ENCODE measurements at places on chromosomes 4 and X.

GRCh38 chr4:53050361-53050774 is 188.3 kb downstream of the RASL11B start:
- no peak for DNase-seq

- no peak for DNase-seq
Observed at GRCh38 chr4:108533245-108533844, 87.0 kb upstream of the RPL34 start.

GRCh38 chr4:107800706-107801105 is 24.0 kb upstream of the SGMS2 start:
- no peak for DNase-seq

GRCh38 chrX:154043003-154043763 is 23.5 kb upstream of the IRAK1 start:
- DNase-seq, result peak; percentile 68

DNA sequence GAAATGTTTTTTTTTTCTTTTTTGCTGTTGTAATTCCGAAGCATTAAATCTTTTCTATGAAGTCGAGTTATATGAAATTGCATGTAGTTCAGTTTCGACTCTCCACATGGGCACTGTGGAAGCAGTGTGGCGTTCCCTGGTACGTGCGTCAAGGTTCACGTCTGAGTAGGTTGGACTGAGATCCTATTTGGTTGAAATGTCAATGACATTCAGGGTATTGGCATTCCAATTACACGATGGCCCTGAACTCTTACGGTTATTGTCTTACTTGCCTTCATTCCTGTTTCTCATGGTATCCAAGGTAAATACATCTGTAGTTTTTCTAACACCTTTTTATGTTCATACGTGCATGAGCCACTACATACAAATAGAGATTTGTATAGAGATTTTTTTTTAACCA is 128.8 kb downstream of the SORBS2 start:
- no peak for DNase-seq

GRCh38 chr4:144174401-144175067 is 34.0 kb upstream of the GYPA start:
- DNase-seq, result peak; percentile 63

DNA sequence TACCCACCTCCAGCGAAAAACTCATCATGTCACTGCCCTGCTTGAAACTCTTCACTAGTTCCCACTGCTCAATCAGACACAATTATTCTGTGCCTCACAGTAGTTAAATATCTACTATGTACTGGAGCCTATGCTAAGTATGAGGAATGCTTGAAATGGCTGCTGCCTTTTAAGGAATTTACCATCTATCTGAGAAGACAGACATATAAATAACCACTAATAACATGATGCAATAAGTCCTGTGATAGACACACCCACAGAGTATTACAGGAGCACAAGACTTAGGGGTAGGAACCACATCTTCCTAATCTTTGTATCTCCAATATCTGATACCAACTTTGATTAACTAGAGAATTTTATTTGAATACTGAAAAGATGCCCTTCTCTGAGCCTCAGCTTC is 21.1 kb downstream of the SLC25A53 start:
- DNase-seq, result peak; percentile 8

- DNase-seq, result no peak
Observed at GRCh38 chr4:15376145-15376544, 51.7 kb upstream of the C1QTNF7 start.

DNA sequence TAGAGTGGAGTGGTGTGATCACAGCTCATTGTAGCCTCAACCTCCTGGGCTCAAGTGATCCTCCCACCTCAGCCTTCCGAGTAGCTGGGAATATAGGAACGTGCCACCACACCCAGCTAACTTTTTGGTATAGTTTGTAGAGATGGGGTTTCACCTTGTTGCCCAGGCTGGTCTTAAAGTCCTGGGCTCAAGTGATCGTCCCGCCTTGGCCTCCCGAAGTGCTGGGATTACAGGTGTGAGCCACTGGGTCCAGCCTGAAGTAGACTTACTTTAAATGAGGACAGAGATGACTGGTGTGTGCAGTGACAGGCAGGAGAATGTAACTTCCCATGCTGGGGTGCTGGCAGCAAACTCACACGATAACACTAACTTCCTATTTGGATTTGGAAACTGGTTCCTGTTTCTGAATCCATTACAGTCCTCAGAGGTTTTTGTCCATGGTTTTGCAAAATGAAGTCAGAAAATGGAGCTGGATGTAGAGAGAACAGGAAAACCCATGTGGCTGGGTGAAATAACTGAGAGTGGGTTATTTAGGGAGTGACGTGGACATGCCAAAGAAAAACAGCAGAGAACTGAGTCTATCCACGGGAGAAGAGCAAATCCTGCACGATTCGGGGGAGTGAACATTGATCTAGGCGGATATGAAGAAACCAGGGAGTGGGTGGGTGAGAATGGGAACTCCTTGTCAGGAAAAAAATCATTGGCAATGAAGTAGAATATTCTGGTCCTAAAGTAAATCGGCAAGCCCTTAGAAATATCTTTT is 95.6 kb downstream of the GATB start:
- no peak for DNase-seq

GRCh38 chr4:158778712-158779111 is 9.9 kb downstream of the FNIP2 start:
- no peak for DNase-seq
